Hypothalamus (tissue), 51 donors: ENCODE measurements at places on chromosomes 1 and 21.

DNA sequence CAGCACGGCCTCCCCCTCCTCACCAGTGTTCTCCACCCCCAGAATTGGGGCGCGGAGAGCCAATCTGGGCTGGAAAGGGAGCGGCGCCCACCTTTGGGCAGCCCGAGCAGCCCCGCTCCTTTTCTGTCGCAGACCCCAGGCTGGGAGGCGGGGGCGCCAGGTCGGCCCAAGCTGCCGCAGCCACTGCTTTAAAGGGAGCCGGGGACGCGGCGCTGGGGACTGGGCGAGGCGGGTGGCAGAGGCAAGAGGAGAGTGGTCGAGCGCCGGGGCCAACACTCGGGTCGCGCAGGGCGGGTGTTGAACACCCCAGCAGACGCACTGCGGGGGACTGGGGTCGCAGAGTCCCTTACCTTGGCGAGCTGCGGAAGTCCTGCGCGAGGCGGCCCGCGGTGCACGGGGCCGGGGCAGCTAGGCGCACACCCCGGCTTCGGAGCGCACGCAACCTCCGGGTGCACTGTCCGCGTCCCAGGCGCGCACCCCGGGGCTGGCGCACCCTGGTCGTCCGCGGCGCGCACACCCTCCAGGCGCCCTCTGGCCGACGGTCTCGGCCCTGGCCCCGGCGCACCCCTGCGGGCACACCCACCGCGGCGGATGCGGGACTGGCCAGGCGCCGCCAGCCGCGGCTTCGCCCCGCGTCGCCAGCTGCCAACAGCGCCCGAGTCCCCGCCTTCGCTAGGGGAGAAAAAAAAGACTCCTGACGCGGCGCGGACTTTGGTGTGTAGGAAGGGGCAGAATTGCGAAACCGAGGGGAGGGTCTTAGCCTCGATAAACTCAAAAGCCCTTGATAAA lies at the start of gene KANK4:
Gene KANK4 (minus strand): TSS at position 679 of the 789 bp plus-strand sequence. CDS start 37,870 bp downstream, outside the sequence.
- no peak for DNase-seq

- peak; percentile 20 for DNase-seq
Measured at GRCh38 chr1:108049178-108049819, 84.3 kb upstream of the VAV3 start.

DNA sequence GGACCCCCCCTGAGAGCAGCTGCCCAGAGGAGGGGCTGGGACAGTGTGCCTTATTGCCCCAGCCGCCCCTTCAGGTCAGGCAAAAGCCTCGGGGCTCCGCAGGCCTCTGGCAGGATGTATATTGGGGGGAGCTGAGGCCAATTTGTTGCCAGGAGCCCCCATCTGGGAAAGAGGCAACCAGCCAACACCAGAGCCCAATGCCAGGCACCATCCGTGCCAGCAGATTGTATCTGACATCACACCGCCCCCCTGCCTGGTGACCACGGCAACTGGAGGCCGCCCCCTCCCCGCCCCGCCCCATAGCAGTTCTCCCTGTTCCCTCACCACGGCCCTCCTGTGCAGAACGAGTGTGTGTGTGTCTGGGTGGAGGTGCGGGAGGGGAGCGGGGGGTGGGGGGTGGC lies 3.6 kb upstream of the PLEKHG5 start:
- peak; percentile 56 for DNase-seq

- no peak for DNase-seq
Measured at GRCh38 chr1:159746666-159747065, 32.3 kb upstream of the CRP start.

DNA sequence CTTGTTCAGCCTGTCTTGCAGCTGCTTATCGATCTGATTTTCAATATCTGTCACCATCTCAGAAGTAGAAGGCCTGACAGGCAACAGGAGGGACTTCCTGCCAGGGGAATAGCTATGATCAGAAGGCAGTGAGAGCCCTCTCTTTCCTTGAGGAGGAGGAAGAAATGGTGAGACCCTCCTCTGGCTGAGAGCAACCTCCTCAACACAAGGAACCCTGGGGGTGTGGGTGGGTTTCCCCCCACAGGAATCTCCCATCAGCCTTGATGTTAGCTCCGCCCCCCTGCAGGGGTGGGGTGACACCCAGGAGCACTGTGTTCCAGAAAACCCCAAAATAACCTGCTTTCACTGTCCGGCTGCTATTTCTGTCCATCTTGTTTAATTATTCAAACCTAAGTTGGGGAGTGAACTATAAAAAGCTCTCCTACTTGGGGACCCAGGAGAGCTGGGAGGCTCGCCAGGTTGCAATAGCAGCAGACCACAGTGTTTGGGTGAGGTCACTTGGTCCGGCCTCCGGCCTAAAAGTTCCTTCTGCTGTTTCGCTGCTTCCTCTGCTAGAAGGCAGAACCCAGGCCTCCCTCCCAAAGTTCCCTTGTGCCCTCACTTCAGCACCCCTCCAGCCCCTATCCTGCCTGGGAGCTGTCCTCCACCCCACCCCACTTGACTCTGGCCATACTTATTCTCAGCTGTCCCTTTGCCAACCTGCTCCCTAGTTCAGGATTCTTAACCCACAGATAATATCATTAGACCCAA lies 7.8 kb upstream of the MEF2D start:
- peak; percentile 44 for DNase-seq

DNA sequence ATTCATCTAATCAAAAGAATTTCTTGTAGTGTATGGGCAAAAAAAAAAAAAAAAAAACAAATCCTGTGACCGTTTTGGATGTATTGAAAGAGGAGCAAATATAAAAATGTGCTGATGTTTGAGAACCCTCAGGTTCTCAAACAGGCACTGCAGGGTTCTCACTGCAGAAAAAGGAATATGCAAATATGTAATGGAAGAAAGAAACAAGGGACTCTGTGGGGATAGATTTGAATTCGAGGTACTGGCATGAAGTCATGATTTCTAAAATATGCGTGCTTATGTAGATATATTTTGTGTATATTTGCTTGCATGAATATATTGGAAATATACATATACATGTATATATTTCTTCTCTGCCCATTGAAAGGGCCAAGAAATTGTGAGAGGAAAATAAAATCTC lies 365.0 kb upstream of the RUNX1 start:
- DNase-seq: no peak

DNA sequence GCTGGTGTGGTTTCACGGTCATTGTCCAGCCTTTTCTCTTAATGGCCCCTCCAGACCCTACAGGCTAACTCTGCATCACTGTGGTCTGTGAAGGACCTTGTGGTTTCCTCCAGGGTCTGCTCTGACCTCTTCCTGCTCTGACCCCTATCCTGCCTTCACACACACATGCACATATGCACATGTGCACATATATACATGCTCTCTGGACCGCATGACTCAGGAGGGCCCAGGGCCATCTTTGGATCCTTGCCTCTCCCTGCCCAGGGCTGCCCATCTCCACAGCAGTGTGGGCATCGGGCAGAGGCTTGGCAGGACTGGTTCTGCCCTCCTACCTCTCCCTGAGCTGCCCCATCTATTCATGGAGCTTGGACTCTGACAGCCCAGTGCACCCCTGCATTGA lies 510.9 kb downstream of the PTPRU start:
- DNase-seq: no peak

DNA sequence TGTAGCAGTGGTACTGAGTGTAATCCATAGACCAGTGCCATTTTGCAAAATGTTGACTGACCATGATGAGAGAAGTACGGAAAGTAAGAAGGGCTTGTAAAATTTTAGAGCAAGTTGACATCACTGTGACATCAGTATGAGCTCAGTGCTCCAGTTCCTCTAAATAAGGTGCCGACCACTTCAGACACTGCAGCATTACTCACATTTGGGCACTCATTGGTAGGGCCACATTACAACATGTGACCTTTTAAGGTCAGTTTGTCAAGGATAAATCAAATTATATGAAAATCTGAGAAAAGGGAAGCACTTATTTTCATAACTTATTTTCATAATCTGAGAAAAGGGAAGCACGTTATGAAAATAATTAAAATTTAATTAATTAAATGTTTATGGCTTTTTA lies 128.0 kb upstream of the ERG start:
- no peak for DNase-seq

DNA sequence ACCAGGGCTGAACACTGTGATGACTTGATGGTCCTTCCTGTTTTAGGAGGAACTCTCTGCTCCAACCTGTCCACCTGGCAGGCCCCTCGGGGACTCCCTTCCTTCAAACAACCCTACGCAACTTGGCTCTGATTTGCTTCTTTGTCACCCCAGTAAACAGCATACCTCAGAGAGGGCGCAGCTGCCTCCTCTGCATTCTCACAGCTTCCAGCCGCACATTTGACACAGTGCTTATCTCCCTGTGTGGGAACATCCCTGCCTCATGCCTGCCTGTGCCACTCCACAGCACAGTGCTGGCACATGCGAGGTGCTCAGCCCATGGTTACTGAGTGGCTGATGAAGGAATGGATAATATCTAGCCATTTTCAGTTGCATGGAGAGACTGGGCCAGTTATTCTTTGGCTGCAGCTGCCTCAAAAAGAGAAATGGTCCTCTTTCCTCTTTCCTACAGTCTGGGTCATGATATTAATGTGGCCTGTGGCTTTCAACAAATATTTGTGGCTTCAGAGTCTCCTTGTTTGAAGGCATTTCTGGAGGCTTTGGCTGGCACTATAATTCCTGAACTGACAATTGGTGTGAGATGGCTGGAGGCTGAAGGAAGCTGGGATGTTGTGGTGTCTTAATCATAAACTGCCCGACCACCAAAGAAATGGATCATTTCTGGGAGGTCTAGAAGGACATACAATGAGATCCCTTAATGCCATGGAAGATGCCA lies 77.9 kb downstream of the TENT5C start:
- no peak for DNase-seq

DNA sequence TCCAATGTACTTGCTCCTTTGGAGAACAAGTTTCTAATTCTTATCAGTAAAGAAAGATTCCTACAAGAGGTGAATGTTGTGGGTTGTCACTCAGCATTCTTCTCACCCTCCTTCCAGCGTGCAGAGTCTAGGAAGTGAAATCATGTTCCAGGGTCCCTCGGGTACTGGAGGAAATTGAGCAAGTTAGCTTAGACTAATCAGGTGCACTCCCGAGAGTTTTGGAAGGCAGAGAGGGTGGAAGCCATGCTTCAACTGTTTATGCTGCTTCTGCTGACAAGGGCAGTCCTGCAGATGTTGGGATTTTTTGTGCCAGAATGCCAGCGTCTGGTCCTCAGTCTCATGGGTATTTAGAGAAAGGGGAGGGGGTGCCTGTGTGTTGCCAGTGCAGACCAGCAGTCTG lies 5.3 kb upstream of the C1orf115 start:
- no peak for DNase-seq

DNA sequence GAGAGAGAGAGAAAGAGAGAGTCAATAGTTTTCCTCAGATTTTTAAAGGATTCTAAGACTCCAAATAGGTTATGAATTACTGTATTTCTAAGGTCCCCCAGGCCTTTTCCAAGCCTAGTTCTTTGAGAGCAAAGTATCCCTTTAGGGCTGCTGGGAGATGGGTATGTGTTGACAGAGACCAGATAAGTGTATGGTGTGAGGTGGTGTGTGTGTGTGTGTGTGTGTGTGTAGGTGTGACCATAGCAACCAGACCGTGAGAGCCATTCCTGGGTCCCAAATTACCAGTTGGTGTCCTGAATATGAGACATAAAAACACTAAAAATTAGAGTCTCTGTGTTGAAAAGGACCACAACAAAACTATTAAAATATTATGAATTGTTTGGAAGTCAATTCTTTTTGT lies 41.7 kb upstream of the DNAJC6 start:
- no peak for DNase-seq

DNA sequence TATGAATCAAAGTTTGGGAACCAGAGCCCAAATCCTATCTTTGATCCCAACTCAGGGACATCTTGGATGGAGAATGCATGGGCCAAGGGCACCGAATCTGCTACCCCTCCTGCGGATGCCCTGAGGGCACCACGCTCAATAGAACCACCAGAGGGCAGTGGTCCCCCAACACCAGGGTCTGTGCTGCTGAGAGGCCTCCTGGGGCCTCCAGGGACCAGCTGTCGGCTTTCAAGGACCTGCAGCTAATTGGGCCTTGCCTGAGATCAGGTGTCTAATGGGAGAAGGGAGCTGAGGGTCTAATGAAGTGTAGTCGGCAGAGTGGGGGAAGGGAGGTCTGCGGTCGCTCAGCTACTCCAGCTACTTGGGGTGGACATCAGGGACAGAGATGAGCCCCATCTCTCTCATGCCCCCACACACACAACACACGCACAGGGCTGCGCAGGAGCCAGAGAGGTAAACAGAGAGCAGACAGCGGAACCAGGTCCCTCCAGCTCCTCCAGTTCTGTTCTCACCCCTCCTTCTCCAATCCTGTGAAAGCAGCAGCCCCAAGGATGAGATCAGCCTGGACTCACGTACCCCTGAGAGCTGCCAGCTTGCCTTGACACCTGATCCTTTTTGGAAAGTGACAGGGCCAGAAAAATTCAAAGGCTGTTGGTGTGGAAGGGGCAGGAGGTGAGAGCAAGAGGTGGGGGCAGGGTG lies 34.9 kb upstream of the PPP1R15B start:
- DNase-seq: peak; percentile 68

DNA sequence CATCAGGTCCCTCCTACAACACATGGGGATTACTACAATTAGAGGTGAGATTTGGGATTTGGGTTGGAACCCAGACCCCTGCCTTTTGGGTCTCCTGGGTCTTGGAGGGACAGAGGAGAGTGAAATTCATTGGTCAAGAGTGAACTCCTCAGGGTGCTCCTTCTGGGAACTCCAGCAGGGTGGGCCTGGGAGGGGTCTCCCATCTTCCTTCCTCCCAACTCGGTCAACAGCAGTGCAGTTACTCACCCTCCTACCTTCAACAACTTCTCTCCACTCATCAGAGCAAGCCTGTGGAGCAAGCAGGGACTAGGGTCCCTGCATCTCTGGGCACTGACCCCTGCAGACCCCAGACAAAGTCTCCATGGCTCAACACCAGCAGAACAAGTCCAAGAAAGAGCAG lies 89.3 kb upstream of the TMPRSS2 start:
- DNase-seq: no peak

DNA sequence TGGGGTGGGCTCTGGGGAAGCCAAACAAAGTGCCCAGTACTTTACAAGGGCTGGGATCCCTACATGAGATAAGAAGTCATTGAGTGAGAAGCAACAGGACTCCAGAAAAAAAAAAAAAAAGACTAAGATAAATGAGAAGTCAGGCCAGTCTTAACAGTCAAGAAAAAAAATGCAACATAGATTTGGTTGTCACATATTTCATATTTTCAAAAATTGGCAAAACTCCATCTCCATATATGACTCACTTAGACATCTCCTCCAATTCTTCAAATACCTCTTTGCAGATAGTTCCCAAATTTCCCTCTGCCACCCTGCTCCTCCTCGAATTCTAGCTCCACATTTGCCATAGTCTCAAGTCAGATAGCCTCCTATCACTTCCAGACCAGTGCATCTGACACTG lies 20.9 kb upstream of the SIPA1L2 start:
- no peak for DNase-seq

- DNase-seq: no peak
Measured at GRCh38 chr1:38628241-38628640, 231.3 kb downstream of the RRAGC start.
